Tongue (tissue), 3 donors: ENCODE measurements at places on chromosomes 12 and 14.
A peak's percentile ranks its signal among the peaks of the same experiment; 100 is the strongest.

DNA sequence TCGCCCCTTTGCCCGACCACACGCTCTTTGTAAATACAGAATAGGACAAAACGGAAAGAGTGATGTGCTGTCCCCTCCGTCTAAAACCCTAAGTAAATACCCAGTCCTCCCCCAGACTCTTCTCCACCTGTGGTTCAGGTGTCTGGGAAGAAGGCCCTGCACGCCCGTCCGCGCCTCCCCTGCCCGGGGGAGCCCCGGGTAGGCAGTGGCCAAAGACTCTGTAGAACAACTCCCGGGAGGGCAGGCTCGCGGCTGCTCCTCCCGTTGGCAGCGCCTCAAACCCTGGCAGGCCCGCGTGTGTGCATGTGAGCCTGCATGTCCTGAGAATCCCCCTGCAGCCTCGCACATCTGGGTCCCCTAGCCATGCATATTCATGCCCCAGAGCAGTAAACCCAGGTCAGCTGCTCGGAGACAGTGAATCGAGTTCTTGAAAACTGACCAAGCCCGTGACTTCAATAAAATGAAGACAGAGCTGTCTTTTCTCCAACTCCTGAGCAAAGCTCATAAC lies 165.8 kb downstream of the MON2 start:
- peak; percentile 86 for DNase-seq

DNA sequence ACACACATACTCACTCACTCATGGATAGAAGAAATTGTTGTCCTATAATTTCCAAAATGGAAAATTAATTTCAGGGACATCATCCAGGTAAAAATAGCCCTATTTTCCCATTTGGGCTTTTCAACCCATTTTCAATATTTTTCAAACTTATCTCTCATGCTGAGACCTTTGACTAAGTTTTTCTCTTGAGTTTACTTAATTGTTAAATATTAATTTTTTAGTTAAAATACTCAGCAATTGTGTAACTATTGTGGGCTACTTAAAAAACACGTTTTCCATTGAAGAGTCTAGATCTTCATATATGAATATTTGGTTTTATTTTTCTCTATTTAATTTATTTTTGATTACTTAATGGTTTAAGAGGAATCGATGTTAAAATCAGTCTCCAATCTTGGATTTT lies 14.2 kb upstream of the TAS2R43 start:
- DNase-seq = no peak

GRCh38 chr14:90072350-90072749 lies 10.6 kb downstream of the KCNK13 start:
- no peak for DNase-seq

- DNase-seq = no peak
Observed at GRCh38 chr12:14264778-14265177, 100.7 kb upstream of the ATF7IP start.

DNA sequence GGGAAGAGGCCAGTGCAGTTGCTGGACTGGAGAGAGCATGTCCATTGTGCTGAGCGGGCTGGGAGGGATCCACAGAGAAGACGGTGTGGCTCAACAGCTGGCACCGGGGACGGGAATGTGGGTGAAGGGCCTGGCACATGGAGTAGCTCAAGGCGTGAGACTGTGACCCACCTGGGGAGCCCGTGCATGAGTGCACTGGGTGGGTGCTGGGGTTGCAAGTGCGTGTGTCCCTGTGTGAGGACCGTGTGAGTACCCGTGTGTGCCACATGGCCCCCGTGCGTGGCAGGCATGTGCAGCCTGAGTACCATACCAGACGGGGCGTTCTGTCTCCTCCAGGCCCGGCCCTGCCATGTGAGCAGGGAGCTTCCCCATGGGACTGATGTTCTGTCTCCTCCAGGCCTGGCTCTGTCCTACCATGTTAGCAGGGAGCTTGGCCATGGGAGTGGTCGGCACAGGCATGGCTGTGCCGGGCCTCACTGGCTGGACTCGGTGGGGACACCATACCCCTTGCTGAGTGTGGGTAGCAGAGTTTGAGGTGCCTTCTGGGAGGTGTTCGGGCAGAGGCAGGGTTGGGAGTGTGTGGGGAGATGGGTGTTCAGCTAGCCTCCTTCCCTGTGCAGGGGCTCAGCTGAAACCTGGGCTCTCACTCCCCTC lies 234.4 kb downstream of the TMEM121 start:
- DNase-seq = no peak

DNA sequence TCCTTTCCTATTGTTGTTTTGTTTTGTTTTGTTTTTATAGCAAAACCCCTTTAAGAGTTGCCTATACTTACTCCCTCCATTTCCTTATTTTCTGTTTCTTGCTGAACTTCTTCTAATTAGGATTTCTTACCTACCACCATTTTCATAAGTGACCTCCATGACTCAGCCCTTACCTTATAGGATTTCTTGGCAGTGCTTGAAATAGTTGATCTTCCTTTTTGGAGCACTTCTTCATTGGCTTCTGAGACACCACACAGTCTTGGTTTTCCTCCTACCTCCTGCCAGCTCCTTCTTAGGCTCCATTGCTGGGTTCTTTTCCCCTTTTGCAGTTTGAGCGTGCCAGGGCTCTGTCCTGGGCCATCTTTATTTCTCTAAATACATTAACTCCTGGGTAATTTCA lies 23.4 kb upstream of the EID3 start:
- DNase-seq = no peak

DNA sequence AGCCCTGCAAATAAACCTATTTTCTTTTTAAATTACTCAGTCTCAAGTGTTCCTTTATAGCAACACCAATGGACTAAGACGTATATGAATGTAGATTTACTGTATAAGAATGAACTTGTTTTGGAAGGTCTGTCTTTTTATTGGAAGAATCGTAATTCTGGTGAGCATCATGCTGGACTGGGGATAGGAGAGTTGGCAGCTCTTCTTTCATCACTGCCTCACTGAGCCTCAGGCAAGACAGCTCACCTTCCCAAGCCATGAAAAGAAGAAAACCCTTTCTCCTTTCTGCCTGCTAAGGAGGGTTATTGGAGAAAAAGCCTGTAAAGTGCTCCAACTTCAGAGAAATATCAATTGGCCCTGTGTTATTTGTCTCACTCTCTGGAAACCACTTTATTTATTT lies 9.1 kb upstream of the RNF34 start:
- no peak for DNase-seq

- no peak for DNase-seq
Observed at GRCh38 chr12:16148938-16149337, 128.5 kb downstream of the SLC15A5 start.

DNA sequence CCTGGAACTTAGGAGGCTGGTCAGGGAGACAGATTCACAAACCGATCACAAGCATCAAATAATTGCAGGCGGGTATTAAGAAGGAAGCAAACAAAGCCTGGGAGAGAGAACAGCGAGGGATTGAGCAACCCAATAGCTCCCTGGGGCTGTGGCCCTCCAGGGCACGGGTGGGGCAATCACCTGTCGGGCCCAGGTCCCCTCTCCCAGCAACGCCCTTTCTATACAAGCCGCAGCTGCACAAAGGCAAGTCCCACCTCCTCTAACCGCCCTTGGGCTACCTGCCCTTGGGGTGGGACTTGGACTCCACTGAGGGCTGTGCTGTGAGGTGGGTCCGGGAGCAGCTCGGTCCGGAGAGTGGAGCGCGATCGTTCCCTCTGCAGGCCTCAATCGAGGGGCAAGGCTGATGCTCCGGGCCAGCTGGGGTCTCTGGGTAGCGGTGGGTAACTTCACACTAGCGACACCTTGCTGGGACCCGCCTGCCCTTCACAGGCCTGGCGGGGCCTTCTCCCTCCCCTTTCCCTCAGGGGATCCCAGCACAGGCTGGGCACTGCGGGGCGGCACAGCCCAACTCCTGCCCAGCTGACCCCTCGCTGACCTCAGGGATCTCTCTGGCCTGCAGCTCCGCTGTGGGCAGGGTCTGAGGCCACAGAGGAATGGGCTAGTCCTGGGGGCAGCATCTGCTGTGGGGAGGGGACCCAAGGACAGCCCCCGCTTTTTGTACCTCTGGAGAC lies 8.0 kb downstream of the PHB2 start:
- no peak for DNase-seq
